ENCODE measurements at places on chromosomes 16 and 17. TPM values are rescaled to one million over a fixed set of nuclear protein-coding genes. Genes with fewer than 3 reads are reported as not detected.
A peak's percentile ranks its signal among the peaks of the same experiment; 100 is the strongest.

DNA sequence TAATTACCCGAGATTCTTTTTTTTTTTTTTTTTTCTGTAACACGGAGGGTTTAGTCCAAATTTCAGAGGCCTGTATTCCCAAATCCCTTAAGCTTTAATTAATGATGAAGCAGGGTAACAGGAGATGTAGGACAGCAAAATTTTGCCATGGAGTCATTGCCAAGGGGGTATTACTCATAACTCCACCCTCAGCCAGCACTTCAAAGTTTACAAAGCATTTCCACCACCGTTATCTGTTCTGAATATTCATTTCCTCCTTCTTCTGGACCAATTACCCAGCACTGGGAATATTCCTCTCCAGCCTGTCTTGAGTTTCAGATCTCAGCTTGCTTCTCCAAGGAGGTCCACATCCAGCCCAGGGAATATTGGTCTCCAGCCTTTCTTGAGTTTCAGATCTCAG is 747.5 kb upstream of the EEF2KMT start:
- DNase-seq, result no peak

GRCh38 chr17:9402590-9403199 is 172.9 kb downstream of the STX8 start:
- peak; percentile 35 for DNase-seq

DNA sequence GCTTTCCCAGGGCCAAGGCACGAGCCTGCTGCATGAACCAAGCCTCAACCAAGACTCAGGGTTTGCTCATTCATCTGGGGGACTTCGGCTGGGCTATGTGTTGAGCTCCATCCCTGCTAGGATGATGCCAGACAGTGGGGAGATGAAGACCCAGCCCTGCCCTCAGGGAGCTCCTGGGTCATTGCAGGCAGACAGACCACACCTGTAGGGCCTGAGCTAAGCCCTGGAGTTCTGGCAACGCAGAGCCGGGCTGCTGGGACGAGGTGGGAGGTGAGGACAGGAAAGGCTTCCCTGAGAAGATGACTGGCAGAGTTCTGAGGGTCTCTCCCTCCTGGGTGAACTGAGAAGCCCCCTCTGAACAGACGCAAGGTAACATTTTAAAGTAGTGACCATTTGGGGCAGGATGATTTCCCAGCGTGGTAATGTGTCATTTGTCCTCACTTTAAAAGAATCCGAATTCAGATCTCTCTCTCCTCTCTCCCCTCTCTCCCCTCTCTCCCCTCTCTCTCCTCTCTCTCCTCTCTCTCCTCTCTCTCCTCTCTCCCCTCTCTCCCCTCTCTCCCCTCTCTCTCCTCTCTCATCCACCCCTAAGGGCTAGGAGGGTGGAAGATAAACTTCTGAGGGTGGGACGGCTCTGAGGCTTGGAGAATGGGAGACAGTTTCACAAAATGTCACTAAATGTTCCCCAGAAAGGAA is 98.4 kb downstream of the MGAT5B start:
- no peak for DNase-seq

DNA sequence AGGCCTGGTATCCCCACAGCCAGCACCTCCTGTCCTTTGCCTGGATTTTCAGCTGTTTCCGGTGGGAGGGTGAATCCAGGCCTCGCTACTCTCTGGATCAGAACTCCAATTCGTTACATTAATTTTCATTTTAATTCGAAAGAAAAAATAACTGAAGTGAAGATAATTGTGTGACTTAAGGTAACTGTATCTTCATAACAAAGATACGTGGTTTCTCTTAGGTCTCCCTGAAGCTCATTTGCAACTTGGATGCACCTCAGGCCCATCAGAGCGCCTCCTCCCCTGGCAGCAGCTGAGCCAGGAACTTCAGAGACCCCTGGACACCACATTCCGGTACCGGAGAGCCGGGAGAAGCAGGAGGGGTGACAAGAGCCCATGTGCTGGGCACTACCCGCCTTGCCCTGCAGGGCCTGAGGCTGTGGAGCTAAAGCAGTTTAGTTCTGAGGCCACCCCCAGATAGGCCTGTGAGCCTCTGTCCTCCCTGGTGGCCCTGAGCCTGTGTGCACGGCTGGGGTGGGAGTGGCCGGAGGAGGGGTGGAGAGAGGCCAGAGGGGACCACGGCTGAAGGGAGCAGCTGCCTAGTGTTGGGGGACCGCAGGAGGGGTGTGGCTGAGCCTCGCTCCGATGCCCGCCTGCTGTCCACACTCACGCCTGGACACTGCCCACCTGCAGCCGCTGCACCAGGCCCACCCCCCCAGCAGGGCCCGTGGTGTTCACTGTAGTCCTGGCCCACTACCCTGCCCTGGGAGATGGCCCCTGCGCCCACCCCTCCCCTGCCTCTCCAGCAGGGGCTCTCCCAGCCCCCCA is 11.4 kb upstream of the DUS1L start:
- peak; percentile 34 for DNase-seq

- DNase-seq, result no peak
Observed at GRCh38 chr17:7459961-7460545, 15.2 kb downstream of the CHRNB1 start.

- no peak for DNase-seq
Observed at GRCh38 chr16:58019866-58020538, 5.6 kb upstream of the MMP15 start.

DNA sequence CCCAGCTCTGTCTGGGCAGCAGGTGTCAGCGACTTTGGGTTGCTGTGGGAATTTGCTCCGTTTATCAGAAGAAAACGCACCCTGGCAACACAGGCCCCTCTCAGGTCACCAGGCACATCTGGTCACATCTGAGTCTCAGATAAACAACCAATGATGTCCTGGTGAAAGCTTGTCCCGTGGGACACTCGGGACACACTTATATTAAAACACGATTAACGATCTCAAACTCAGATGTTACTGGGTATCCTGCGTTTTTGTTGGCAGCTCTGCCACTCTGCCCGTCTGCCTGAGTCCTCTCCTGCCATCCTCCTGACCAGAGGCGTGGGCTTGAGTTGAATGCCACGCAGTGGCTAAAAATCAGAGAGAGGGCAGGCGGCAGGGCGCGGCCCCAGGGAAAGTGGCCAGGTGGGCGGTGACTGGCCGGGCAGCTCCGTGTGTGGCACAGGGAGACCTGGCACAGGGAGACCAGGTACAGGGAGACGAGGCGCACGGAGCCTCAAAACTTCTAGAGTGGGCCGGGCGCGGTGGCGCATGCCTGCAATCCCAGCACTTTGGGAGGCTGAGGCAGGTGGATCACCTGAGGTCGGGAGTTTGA is 2.1 kb downstream of the SECTM1 start:
- no peak for DNase-seq

DNA sequence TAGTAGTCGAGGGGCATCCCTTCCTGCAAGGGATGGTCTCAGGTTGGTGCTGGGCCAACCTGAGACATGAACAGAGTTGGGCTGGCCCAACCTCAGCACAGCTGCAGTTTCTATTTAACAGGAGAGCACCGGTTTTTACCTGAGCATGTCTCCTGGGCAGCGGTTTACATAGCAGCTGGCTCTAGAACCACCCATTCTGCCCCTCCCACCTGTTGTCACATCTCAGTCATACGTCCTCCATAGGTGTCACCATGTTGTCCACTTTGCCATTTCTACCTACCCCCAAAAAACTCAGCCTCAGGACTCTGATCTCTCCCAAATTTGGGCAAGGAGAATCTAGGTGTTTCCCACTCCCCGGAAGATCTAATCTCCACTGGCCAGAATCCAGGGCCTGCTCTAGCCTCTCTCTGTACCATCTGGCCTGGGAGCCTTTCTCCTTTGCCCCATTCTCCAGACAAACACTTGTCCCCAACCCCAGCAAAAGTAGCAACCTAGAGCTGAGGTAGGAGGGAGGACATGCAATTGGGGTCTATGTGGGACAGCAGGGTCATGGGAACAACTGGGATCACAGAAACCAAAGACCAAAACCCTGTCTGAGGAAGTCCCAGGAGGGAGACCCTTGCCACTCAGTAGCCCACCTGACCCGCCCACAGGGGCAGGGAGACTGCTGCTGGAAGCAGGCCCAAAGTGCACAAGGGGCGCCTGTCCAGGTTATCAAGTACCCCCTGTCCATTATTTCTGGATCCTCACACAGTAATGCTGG is 19.1 kb downstream of the ETV4 start:
- no peak for DNase-seq

DNA sequence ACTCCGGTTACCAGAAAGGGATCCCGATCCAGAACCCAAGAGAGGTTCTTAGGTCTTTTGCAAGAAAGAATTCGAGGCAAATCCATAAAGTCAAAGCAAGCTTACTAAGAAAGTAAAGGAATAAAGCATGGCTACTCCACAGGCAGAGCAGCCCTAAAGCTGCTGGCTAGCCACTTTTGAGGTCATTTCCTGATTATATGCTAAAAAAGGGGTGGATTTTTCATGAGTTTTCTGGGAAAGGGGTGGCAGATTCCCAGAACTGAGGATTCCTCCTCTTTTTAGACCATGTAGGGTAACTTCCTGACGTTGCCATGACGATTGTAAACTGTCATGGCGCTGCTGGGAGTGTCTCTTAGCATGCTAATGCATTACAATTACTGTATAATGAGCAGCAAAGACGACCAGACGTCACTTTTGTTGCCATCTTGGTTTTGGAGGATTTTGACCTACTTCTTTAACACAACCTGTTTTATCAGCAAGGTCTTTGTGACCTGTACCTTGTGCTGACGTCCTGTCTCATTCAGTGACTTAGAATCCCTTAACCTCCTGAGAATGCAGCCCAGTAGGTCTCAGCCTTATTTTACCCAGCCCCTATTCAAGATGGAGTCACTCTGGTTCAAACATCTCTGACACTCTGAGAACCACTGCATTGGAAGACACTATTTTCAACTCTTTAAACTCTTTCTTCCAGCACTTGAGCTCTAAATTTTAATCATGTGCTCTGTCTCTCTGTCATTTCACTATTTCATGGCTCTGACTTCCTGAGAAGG is 203.6 kb upstream of the CACNG3 start:
- no peak for DNase-seq

DNA sequence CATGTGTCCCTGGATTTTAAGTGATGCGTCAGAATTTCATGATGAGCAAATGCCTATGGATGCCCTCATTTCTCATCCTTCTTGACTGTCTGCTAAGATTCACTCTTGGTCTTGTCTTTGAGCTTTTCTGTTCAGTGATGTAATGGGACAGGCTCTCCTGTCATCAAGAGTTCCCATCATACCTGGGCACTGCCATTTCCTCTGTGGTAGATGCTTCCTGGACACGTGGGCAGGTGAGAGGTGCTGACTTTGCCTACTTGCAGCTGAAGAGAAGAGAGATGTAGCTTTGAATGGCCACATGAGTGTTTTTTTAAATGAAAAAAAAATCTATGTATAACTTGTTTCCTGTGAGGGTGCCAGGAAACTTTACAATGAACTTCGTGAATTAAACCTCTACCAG is 557.7 kb downstream of the MAF start:
- DNase-seq, result no peak

DNA sequence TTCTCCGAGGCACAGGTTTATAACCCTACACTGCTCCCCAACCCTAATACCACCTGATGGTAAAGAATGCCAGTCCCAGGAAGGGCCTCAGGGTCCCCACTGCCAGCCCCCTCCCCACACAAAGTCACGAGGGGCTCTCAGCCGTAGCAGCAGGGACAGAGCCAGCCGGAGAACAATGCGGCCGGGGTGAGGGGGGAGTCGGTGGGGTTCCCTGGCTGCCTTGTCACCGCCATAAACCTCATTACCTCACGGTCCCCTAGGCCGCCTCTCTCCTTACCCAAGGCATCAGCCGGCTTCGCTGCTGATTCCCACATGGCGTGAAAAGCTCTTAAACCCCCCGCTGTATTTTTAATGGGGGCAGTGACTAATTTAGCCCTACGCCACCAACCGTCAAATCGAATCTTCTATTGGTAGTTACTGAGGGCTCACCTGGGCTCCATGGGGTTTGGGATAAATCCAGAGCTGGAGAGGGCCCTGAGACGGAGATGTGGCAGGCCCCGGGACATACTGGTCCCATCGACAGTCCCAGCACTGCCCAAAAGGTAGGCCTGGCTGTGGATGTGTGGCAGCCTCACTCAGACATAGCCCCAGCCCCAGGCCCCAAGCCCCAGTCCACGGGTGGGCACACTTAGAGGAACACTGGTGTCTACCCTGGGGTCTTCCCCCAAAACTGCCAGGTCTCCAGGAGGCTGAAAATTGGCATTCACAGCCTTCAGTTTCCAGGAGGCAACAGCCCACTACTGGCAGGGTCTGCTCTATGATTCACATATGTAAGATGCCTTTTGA is 115.3 kb downstream of the C16orf78 start:
- DNase-seq, result no peak

DNA sequence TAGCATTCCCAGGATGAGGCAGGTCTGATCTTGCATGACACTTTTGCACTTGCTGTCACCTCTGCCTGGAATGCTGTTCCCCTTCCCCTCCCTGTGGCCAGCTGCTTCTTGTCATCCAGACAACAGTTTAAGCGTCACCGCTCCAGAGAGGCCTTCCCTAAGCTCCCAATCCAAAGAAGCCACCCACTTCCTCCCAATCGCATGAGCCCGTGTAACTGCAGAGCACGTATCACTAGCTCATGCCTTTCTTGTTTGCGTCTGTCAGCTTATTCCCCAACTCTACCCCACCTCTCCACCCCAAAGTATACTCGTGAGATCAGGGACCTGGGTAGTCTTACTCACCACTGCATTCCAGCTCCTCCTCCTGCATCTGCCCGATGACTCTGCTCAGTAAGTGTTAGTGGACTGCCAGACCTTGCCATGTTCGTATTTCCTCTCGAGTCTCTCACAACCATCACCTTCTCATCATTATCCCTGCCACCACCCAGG is 92.8 kb downstream of the GAS7 start:
- no peak for DNase-seq

DNA sequence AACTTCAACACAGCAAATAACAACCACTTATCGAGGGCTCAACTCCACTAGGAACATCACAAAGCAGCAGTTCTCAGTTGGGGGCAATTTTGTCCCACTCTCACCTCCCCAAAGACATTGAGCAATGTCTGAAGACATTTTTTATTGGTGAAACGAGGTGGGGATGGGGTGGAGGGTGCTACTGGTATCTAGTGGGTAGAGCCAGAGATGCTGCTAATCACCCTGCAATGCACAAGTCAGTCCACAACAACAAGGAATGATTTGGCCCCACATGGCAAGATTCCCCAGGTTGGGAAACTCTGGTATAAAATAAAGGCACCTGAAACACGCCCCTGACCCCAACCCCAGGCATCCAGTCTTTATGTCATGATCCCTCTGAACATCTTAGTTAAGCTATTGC is 33.3 kb downstream of the TLE7 start:
- no peak for DNase-seq

DNA sequence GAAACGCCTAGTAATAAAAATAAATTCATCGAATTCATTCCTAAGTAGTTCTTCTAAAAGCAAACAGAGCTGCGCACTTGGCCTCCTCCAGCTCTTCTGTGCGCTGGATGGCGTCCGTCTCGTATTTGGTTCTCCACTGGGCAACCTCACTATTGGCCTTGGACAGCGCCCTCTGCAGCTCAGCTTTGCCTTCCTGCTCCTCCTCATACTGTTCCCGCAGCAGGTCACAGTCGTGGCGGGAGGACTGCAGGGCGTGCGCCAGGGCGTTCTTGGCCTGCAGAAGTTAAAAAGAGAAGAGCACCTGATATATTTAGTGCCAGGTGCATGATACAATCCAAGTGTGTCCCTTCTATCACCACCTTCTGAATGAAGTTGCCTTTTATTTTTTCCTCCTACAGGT is 21.8 kb downstream of the MYH3 start:
- no peak for DNase-seq

CCL1 gene
- total RNA-seq, result not detected

BORCS6 gene
- total RNA-seq, result 70.1 TPM

ABCA10 gene
- 0.29 TPM for total RNA-seq

CDRT15 gene
- total RNA-seq, result not detected

KCNJ2 gene
- total RNA-seq, result 2.9 TPM
